ENCODE measurements at places on chromosomes 2 and 18.

- DNase-seq = no peak
Observed at GRCh38 chr2:187129868-187130267, 280.9 kb upstream of the ZSWIM2 start.

DNA sequence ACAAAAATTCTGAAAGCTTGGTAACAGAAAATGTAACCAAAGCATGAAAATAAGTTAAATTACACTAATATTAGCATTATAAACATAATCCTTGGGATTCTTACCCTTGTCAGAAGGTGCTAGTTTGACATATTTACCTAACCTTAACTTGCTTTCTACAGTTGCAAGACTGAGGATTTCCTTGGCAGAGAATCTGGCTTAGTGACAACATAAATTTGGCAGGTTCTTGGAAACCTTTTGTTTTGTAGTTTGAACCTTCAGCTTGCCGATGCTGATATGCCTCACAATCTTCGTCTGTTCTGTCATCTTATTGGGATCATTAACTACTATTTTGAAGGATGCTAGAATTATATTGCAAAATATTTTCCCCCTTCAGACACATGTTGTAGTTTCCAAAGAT lies 3.4 kb downstream of the XIRP2 start:
- no peak for DNase-seq

GRCh38 chr18:13447621-13448334 lies 229.2 kb downstream of the LDLRAD4 start:
- DNase-seq = peak; percentile 83

GRCh38 chr2:208280234-208280633 lies 14.2 kb downstream of the PIKFYVE start:
- DNase-seq = no peak
